EL (cell line): ENCODE measurements at places on chromosomes 12 and 14.

DNA sequence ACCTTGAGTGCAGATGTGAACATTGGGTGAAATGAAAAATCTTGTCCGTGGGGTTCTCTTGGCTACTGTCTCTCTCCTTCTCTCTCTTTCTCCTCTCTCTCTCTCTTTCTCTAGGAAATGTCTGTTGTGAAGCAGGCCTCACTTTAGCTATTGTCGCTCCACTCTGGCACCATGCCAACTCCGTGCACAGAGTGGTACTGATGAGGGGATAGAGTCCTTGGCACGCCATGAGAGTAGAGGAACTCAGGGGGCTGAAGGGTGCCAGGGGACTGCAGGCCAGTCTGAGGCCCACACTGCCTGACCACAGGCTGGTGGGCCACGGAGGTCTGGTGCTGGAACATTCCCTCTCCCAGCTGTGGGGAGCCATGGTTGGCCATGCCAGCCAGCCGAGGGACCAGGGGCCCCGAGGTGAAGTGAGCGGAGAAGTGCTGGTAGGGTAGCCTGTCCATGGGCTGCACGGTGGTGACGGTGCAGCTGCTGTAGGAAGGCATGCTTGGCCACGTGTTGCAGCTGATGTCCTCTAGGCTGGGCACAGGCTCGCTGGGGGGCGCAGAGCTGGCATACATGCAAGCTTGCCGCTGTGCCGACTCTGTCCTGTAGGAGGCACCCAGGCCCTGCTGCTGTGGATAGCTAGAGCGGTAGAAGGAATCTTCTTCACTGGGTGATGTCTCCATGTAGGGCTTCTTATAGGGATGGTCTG, 50.4 kb downstream of the TBX5 start:
- DNase-seq: no peak

DNA sequence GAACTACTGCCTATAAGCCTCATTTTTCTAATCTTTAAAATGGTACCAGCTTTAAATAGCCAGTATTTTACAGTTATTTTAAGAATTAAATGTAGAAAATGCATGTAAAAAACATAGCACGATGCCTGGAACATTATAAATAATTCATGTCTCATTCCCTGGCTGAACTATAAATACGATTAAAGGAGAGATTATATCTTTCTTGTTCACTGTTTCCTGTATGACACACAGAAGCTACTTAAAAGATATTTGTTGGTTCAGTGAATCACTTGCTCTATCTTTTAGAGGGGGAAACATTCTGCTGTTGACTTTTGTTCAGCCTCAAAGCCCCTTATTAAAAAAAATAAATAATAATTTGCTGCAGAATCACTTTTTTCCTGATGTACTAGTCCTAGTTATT, 406.9 kb downstream of the LRFN5 start:
- DNase-seq: no peak

DNA sequence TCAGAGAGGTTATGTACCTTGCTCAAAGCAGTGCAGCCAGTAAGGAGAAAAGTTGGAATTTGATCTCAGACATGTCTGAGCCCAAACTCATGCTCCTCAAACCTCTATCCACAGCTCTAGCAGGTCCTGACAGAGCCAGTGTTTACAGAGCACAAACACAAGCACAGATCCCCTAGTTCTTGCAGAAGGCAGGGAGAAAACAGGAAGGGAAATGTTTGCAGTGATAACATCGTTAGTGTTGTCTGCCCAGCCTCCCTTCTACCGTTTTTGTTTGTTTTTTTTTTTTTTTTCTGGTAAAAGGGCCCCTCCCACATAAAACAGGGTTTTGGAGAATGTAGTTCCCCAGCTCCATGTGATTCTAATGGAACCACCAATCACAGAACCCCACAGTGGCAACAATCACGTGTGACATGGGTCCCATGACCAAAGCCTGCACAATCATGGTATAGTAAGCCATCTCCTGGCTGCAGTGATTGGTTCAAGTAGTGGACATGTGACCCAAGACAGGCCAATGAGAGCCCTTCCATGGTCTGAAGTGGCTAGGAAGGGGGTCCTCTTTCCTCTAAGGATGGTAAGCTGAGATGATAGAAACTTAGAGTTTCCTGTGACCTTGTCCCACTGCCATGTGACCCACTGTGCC, 513.4 kb downstream of the MED13L start:
- no peak for DNase-seq

DNA sequence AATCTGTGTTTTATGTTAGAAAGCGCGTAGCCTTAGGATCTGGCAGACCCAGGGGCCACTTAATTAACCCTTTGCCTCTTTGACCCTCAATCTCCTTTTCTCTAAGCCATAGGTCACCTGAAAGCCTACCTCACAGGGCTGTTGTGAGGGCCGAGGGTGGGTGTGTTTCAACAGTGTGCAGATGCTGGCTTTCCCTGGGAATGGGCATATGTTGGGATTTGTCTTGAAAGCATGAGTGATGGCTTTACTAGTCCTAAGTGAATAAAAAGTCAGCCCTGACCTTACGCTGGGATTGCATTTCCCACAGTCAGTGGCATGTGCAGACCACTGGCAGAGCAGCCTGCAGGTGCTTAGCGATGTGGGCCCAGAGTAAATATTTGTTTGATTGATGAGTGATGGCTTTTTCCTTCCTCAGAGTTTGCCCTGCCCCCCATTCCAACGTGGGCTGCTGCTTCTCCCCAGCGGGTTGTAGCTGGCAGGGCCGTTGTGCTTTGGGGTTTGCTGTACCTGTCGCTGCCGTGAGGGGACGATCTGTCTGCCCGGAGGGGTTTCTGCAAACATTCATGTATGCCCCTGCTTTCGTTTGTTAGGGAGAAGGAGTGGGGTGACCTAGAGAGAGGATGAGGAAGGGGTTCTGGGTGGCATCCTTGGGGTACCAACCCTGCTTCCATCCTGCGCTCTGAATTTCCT, 31.5 kb downstream of the MEG3 start:
- DNase-seq: no peak

DNA sequence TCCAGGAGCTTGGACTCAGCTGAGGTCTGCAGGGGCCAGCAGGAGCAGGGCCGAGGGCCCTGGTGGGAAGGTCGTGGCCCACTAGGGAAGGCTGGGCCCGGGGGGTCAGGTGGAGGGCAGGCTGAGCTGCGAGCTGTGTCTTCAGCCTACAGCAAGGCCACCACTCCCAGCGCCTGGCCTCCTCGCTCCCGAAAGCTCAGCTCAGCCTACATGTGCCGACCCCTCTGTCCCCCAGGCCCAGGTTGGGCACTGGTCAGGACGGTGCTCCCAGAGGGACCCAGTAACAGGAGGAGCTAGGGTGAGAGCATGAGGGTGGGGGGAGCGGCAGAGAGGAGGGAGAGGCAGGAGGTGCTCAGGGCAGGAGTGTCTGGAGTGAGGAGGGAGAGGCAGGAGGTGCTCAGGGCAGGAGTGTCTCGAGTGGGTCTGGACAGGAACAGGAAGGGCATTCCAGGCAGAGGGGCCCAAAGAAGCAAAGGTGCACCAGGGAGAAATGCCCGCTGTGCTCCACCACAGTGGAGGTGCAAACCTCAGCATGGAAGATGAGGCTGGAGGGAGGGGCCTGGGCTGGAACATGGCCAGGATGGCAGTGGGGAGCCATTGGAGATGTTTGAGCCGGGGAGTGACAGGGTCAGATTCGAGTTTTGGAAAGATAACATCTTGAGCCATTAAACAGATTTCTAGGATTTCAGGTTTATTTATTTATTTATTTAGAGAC, 29.1 kb upstream of the GPR132 start:
- no peak for DNase-seq

DNA sequence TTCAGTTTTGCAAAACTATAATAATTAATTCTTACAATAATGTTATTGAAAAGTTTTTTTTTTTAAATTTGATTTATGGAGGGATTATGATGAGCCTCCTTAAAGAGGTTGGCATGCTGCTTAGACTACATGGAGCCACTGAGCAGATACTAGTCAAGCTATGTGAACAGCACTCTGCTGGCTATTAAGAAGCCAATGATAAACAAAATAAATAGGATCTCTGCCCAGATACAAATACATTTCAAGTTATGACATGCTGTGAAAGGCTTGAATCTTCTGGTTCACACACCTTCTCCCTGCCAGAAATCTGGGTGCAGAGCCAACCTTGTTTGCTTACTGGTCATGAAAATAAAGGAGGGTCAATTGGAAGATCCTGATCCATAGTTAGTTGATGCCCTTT, 107.4 kb upstream of the NAV3 start:
- no peak for DNase-seq

DNA sequence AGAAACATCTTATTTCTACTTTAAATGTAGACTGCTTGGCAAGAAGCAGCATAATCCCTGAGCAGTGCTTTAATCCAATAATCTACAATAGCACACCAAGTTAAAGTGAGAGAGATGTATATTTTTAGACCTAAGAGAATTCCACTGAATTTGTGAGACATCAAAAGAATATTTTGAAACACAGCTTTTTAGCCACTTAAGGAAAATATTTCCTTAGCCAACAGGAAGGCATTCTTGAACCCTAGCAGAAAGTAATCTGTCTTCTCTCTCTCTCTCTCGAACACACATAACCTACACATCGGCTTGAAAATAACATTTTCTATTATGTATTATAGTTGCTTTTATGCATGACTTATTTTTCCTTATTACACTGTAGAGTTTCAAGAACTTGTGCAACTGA, 34.0 kb downstream of the KITLG start:
- no peak for DNase-seq

DNA sequence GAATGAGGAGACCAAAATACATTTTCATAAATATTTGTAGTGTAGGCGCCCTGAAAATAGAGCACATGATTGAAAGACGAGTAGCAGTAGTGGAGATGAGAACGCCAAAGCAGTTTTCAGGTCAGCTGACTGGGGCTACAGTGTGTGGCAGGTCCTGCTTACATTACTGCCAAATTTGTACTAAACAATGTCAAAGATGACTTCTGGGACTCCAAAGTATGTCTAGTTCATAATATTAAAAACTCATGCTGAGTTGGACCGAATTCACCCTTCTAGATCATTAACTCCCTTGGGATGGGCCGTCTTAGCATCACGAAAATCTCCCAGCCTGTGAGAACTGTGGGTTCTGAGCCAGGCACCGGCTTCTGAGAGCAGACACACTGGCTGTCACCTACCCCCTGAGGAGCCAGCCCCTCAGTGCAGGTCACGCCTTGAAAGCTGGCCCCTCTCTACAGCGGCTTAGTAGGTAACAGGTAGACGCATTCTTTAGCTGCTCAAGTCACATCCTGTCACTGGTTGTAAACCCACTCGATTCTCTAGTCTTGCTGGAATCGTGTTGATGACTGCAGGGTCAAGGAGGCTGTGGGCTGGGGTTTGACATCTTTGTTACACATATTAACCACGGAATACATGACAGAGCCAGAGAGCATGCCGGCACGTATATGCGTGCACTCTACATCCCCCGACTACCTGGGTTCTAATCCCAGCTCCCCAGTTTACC, 210.4 kb downstream of the ETV6 start:
- no peak for DNase-seq

DNA sequence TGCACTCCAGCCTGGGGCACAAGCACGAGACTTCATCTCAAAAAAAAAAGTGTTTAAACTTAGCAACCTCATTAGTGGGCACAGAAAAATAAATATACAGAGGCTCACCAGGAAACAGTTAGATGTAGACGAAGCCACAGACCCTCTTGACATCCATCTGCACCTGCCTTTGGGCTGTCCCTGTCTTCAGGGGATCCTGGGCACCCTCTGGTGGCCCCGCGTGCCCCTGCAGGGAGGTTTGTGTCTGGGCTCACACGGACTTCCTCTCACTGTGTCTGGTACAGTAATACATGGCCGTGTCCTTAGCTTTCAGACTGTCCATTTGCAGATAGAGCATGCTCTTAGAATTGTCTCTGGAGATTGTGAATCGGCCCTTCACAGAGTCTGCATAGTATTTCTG, 916.5 kb downstream of the TMEM121 start:
- no peak for DNase-seq

DNA sequence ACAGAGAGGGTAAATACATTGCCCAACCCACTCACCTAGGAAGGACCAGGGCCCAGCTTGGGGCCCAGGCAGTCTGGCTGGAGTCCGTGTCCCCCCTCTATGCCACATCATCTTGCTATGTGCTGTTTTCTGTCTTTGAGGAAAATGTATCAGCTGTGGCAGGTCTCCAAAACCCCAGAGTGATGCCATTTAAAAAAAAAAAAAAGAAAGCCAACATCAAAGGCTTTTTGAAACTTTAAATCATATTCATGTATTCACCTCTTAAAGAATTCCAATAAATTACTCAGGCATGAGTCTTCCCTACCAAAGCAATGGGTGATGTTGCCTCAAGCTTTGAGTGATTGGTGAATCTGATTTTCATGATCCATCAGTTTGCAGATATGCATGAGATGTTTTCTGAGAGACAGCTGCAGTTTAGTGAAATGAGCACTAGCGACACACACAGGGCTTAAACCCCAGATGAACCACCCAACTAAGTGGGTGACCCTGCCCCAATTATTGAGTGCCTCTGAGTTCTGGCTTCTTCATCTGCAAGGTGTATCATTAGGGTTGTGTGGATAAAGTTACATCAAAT, 6.1 kb downstream of the KRT81 start:
- DNase-seq: peak; percentile 90

DNA sequence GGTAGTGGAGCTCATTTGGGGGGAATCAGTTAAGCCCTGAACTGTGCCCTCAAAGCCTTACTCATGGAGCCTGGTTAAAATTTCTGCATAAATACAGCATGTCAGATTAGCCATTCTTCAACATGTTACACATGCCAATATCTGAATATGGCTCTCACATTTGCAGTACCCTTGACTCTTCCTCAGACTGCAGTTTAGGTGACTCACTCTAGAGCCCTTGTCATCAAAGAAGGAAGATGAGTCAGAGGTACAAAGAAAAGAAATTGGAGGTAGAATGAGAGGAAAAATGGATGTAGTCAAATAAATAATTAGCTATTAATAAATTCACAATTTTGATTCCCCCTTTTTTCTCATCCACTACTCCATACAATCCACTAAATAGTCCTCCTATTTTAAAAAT, 23.6 kb upstream of the OR4K2 start:
- no peak for DNase-seq

DNA sequence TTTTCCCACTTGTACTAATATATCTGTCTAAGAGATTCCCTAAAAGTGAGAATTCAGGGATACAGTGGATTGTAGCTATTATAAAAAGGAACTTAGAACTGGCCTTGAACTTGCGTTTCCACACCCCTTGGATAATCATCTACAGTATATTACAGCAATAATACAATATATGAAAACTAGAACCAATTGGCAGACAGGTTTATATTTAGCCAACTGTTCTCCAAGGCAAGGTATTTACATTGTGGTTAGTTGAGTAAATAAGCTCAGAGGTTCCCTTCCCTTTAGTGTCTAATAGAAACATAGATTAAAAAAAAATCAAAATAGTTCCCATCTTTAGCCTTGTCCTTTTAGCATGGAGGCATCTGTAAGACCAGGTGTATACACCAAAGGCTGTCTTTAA, 42.1 kb downstream of the LIMA1 start:
- no peak for DNase-seq

GRCh38 chr14:64760146-64760755, 56.0 kb downstream of the PLEKHG3 start:
- DNase-seq: peak; percentile 46

- no peak for DNase-seq
Observed at GRCh38 chr14:55302367-55303124, 31.3 kb downstream of the FBXO34 start.

GRCh38 chr12:12518464-12518845, 44.2 kb downstream of the DUSP16 start:
- no peak for DNase-seq
